ENCODE measurements at places on chromosomes 4 and X.

- no peak for DNase-seq
Observed at GRCh38 chr4:77197831-77198230, 40.8 kb downstream of the CCNG2 start.

GRCh38 chrX:154806837-154807501 is 1.7 kb upstream of the MPP1 start:
- no peak for DNase-seq

- no peak for DNase-seq
Observed at GRCh38 chrX:20681683-20682082, 415.0 kb upstream of the RPS6KA3 start.

DNA sequence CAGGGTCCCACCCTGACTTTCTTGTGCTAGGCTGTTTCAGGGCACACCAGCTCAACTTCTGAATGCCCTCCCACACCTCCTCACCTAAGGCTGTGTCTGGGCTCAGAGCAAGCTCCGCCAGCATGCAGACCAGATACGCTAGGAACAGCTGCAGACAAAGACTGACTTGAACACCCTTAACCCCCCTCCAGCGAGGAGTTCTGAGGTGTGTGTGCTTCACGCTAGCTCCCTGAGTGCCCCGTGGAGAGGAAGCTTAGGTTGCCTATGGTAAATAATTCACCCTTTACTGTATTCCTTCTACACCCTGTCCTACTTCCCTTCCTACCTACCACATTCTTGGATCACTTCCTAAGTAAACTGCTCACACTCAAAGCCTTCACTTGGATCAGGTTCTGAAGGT is 115.0 kb downstream of the VCX3B start:
- no peak for DNase-seq

DNA sequence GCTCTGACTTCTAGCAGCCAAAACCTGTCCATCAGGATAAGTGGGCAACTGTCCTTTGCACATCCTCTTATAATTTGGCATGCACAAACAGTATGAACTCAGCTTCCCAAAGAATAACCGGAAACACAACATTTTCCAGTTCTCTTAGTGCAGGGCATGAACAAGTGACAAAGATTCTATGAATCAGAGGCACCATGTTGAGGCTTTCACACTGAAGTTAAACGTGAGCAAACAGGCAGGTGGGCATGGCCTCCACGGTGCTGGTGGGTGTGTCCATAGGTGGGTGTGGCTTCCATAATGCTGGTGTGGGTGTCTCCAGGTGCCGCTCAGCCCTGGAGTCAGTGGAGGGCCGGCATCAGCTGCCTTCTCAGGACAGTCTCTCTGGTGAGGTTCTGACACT is 196.5 kb downstream of the SMIM20 start:
- DNase-seq = no peak

- no peak for DNase-seq
Observed at GRCh38 chr4:90152024-90152423, 24.8 kb downstream of the CCSER1 start.

- DNase-seq = no peak
Observed at GRCh38 chrX:153829799-153830639, at the start of gene PDZD4. PDZD4 (minus strand) TSS chrX:153830544; CDS start chrX:153830298, 246 bp downstream.

DNA sequence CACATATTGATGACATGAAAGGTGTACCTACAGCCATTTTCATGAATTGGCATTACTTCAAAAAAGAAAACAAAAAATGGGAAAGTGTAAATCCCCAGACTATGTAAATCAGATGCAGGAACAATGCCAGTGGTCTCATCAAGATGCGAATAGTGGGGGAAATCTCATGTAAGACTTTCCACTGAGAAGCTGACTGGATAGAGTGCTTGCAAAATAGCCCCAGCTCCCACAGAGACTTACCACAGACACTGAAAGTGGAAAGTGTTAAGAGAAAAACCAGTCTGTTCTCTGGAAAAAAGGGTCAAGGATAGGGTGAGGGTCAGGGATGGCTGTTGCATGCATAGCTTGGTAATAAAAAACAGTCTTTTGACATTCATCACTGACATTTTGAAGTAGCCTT is 73.2 kb upstream of the ARMCX2 start:
- no peak for DNase-seq

GRCh38 chr4:186196063-186196462 is 4.7 kb downstream of the CYP4V2 start:
- no peak for DNase-seq

DNA sequence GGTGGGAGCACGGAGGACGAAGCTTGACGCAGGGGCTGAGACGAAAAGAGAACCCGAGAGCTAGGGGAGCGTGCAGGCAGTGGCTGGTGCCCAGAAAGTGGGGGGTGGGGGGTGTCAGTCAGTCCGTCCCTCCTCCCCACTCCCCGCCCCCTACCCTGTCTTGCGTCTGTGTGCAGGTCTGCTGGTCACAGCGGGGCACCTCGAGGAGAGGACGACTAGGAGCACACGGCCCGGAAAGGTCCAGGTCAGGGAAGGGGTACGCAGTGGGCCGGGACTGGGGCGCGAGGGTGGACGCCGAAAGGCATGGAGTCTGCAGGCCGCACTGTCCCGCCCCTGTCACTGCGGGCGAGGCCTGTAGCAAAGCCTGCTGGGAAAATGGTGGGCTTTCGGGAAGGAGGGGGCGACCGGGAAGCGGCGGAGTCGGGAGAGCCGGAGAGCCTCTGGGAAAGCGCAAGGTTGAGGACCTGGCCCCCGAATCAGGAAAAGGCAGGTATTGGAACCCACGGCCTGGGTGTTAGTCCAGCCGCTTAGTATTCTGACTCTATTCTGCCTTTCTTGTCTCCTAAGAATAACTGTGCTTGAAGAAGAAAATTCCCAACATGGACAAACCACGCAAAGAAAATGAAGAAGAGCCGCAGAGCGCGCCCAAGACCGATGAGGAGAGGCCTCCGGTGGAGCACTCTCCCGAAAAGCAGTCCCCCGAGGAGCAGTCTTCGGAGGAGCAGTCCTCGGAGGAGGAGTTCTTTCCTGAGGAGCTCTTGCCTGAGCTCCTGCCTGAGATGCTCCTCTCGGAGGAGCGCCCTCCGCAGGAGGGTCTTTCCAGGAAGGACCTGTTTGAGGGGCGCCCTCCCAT is 769 bp downstream of the TCEAL1 start:
- peak; percentile 0 for DNase-seq

GRCh38 chrX:2159393-2159792 is 341.4 kb downstream of the DHRSX start:
- DNase-seq = no peak

- peak; percentile 68 for DNase-seq
Observed at GRCh38 chr4:985123-985830, 1.6 kb upstream of the IDUA start.

DNA sequence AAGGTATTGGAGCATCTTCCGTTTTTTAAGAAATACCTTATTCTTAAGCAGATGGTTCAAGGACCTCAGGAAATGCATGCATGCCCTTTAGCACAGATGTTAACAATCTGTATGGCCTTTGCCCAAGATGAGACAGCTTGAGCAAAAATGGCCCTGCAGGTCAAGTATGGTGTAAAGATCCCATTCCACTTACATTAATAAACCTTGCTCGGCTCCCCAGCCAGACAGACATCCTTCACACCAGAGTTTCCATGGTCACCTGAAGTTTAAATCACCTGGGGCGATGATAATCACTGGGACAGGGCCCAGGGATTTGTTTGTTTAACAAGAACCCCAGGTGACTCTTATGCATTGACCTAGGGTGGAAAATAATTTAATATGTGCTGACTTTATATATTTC is 287.0 kb upstream of the NOCT start:
- no peak for DNase-seq

DNA sequence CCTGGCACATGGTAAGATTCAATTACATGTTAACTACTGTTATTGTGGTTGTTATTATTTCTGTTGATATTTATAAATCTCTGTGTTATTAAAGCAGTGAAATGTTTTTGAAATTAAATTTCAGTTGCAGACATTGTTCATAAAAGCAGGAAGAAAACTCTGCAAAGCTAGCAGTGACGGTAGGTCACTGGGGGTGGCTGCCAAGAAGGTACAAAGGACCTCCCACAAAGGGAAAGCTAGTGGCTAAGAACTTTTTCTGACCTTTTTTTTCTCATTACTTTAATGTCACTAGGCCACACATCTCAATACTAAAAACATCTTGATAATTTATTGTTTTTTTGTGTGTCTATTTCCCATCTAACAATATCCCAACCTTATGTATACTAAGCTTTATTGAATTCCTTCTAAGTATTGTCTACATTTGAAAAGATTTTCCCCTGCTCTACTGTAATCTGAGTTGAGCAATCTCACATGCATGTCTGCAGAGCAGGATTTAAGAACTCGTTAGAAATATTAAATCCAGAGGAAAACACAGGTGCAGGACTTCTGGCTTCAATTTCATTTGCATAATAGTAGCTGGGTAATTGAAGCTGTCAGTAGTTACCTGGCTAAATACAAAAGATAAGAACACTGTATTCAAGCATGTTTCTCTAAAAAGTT is 197.3 kb downstream of the CFAP299 start:
- no peak for DNase-seq

DNA sequence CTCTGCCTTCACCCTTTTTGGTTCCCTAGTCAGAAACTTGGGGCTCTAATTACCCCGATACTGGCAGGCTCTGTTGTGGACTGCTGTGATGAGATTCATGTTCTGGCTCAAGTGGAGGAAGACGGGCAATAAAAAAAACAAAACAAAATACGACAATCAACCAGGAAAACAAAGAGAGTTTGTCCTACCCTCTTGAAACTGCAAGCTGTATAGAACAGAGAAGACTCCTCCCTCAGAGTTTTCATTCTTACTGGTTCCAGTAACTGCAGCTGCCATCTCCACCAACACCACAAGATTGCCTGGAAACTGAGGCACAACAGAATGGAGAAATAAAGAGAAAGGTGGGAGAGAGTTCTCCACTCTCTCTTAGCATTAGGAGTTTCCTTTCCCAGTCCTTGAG is 11.1 kb upstream of the IL1RAPL1 start:
- no peak for DNase-seq

DNA sequence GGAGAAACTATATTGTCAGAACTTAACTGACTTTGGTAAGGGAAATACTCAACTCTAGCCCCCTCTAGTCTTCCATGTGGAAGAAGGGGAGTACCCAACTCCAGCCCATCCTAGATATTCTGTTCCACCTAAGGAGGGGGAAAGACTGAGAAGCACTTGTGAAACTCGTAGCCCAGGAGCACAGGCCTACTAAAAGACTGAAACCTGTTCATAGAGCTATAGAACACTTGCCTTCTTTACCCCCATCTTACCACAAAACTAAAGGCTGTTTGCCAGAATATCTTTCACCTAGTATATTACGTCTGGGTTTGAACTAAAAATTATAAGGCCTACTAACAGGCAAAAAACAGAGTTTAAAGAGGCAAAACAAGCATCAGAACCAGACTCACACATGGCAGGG is 15.5 kb downstream of the CLDN22 start:
- no peak for DNase-seq

DNA sequence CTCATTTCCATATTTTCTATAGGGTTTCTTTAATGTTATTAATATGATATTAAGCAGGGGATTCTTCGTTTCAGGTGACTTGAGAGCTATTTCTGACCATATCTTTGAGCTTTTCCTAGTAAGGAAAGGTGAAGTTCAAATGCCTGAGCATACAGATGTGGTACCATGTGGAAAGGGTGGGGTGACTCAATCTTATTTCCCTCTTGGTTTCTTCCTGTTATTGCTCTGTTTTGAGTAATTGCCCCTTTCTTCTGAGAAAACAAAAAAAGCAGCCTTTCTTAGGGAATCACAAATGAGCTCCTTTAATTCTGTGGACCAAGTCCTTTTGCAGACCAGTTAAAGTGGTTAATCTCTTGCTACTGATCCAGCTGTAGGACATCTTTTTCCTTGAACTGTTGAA is 41.0 kb upstream of the AGA start:
- no peak for DNase-seq

- DNase-seq = no peak
Observed at GRCh38 chrX:70255452-70255851, 4.6 kb downstream of the P2RY4 start.

DNA sequence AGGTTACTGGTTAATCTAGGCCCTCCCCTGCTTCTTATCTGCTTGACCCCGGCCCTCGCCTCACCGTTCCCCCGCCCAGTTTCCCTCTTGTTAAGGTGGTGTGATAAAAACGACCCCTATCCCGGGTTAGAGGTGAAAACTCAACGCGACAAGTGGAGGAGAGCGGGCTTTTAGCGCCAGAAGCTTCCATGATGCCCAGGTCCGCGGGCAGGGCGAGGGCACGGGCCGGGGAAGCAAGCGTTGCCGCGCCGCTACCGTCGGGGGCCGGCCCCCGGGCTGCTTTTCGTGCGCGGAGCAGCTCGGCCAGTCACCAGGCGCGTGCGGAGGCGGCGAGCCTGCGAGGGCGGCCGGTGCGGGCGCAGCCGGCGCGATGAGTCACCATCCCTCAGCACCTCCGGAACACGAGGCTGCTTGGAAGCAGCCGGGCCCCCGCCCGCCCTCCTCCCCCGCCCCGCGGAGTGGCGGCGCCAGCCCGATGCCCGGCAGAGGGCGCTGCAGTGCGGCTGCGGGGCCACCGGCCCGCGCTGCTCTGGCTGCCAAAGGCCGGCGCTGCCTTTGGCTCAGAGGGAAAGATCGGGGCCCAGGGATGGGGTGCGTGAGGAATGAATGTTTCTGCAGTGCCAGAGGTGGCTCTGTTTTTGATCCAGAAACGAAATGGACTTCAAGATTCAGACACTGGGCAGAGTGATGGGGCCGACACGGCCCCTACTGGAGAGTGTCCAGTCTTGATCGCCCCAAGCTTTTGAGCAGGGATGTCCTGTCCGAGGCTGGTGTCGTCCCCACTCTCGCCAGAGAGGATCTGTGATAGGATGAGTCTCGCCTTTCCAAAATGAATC is 107.8 kb downstream of the NHSL2 start:
- peak; percentile 48 for DNase-seq

GRCh38 chr4:120630427-120630826 is 292.1 kb downstream of the PRDM5 start:
- no peak for DNase-seq

DNA sequence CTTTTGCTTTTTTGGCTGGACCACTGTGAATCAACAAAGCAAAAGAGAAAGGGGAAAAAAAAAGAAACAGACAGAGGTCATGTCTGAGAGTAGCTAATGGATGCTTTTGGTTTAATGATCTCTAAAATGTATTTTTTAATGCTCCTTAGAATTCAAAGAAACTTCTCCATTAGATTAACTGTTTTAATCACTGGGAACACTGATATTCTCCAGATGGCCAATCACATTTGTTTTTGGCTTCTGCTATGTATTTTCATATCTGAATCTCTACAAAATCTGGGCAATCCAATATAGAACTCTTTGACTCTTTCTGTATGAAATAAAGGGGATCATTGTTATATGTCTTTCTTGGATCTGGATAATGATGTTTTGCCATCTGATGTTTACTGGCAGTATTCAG is 278.2 kb downstream of the ADGRL3 start:
- no peak for DNase-seq

GRCh38 chr4:156388826-156389225 is 435.2 kb upstream of the CTSO start:
- DNase-seq = no peak

GRCh38 chrX:150489359-150490015 is 78.9 kb upstream of the MTM1 start:
- no peak for DNase-seq

- DNase-seq = no peak
Observed at GRCh38 chr4:128524311-128524710, 236.7 kb upstream of the PGRMC2 start.
